Vagina (tissue), 2 donors: ENCODE measurements at places on chromosomes 12 and 14.
A peak's percentile ranks its signal among the peaks of the same experiment; 100 is the strongest.

- H3K4me1 ChIP-seq = peaks cover 33% of the 10 kb centered on the region
- H3K36me3 ChIP-seq = no peaks in the 10 kb centered on the region
- peak overlapping the region; percentile 85 for H3K27ac ChIP-seq
- H3K27me3 ChIP-seq = no peaks in the 10 kb centered on the region
- no peak for DNase-seq
Observed at GRCh38 chr14:23182372-23183157, 895 bp downstream of the SLC7A8 start.

DNA sequence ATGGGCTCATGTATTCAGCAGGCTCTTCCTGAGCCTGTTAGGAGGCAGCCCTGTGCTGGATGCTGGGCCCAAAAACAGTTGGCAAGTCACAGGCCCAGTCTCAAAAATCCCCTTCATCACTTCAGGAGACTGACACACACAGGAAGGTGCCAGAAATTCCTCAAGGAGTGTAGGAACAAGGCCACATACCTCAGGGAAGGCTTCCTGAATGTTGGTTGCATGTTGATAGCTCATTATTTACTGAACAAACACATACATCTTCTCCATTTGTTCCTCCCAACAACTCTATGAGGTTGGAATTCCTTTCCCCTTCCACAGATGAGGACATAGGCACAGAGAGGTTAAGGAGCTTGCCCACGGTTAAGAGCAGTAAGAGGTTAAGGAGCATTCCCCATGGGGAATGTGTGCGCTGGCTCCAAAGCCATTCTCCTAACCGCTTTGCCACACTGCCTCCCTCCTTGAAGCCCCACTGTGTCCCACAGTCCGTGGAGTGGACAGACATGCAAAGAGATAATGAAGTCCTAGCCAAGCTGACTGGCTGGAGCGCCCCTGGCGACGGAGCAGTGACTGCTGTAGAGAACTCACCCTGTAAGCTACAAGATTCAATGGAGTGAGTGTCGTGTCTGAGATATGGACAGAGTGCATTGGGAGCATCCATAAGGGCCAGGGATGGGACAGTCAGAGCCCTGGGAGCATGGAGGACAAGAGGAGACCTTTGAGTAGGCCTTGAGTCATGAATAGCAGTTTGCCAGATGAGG lies 3.3 kb downstream of the HHIPL1 start:
- peaks cover 14% of the 10 kb centered on the region for H3K4me1 ChIP-seq
- no peak for DNase-seq
- no peak overlapping the region for H3K27ac ChIP-seq
- no peaks in the 10 kb centered on the region for H3K36me3 ChIP-seq
- H3K27me3 ChIP-seq = no peaks in the 10 kb centered on the region
- H3K4me3 ChIP-seq = no peak overlapping the region

DNA sequence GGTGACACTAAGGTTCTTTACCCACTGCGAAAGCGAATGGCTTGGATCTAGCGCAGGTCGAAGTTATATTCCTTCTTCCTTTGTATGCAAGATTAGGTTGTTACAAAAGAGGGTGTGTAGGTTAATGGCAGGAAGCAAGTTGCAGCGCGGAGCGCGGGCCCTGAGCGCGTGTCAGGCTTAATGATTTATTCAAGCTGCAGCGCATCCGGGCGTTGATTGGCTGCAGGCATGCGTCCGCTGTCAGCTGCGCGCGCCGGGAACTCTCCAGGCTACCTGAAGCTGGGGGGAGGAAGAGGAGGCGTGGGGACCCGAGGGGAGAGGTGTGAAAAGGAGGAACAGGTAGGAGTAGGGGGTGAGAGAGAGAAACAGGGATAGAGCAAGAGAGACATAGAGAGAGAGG lies 7.4 kb downstream of the ASCL1 start:
- H3K27ac ChIP-seq = no peak overlapping the region
- no peak for DNase-seq
- H3K4me1 ChIP-seq = no peaks in the 10 kb centered on the region
- H3K4me3 ChIP-seq = no peak overlapping the region
- H3K27me3 ChIP-seq = no peaks in the 10 kb centered on the region

DNA sequence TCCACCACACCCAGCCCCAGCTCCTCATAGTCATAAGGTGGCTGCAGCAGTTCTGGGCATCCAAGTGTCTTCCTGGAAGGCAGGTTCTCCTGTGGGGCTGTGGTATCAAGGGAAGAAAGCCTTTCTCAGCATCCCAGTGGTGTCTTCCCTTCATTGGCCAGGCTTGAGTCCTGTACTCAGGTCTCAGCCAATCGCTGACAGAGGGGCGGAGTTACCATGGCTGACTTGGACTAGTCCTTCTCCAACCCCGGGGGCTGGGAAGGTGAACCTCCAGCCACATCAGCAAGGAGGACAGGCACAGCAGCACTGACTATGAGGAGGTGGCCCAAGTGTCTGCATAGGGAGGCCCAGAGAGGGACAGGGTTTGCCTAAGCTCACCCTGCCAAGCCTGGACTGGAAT lies 64.0 kb upstream of the SLC24A4 start:
- no peak overlapping the region for H3K27ac ChIP-seq
- H3K36me3 ChIP-seq = no peaks in the 10 kb centered on the region
- H3K4me1 ChIP-seq = peaks cover 7% of the 10 kb centered on the region
- H3K4me3 ChIP-seq = no peak overlapping the region
- DNase-seq = no peak

DNA sequence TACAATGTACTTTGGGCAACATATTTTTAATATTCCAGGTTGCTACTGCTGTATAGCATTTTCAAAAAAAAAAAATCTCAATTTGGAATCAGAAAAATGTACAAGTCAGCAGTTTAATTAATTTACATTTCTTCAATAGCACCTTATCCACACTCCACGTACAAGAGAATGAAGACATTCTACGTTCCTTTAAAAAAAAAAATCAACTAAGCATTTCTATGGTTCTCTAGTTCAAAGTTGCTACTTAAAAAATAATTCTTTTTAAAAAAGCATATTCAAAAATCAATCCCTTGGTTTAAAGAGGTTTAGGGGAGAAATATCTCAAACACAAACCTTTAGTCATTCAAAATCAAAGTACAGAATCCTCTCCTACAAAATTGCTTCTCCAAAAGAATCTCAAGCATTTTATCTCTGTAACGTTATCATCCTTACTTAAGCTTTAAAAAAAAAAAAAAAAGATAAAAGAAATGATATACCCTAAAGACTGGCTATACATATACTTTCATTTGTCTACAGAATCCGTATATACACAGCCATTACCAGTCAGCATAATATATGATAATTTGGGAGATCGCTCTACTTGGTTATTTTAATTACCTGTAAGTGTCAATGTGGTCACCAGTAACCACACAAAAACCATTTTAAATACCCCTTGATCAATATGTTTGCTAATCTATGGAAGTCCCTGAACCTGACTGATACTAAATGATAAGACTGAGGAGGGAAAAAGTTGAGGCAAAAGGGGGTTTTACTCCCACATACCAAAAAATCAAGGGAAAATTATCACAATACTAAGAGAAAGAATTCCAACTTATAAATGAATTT lies 2.7 kb downstream of the MED13L start:
- H3K4me1 ChIP-seq = peaks cover 61% of the 10 kb centered on the region
- H3K27ac ChIP-seq = peak overlapping the region; percentile 91
- no peak overlapping the region for H3K4me3 ChIP-seq
- DNase-seq = no peak

- no peaks in the 10 kb centered on the region for H3K4me1 ChIP-seq
- no peaks in the 10 kb centered on the region for H3K27me3 ChIP-seq
- H3K36me3 ChIP-seq = no peaks in the 10 kb centered on the region
- no peak overlapping the region for H3K27ac ChIP-seq
- H3K4me3 ChIP-seq = no peak overlapping the region
Observed at GRCh38 chr12:4114986-4115385, 158.6 kb upstream of the CCND2 start.

GRCh38 chr12:50979369-50980052 lies 27.2 kb downstream of the HIGD1C start:
- H3K27me3 ChIP-seq = no peaks in the 10 kb centered on the region
- DNase-seq = no peak
- no peak overlapping the region for H3K27ac ChIP-seq
- no peak overlapping the region for H3K4me3 ChIP-seq

GRCh38 chr14:100219126-100219785 lies 19.7 kb upstream of the YY1 start:
- H3K27me3 ChIP-seq = no peaks in the 10 kb centered on the region
- no peaks in the 10 kb centered on the region for H3K36me3 ChIP-seq
- no peak for DNase-seq
- H3K4me1 ChIP-seq = peaks cover 32% of the 10 kb centered on the region
- no peak overlapping the region for H3K27ac ChIP-seq

DNA sequence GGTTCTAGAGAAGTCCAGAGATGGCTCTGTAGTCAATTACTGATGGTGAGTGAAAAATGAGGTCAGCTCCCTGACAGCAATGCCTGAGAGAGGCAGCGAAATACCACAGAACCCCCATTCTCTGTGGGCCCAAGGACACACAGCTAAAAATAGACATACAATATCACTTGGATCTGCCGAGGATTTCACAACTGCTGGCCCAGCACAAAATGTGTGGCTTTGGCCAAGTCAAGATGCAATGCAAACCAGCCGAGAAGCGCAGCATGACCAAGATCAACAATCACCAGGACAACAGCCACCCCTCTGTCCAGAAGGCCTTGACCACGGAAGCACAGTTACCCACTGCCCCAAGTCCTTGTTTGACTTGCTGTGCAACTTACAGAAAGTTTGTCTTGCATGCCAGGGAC lies 52.2 kb downstream of the CKAP4 start:
- no peak for DNase-seq
- H3K4me1 ChIP-seq = peaks cover 16% of the 10 kb centered on the region
- H3K27me3 ChIP-seq = no peaks in the 10 kb centered on the region
- H3K4me3 ChIP-seq = no peak overlapping the region
- peak overlapping the region; percentile 66 for H3K27ac ChIP-seq

DNA sequence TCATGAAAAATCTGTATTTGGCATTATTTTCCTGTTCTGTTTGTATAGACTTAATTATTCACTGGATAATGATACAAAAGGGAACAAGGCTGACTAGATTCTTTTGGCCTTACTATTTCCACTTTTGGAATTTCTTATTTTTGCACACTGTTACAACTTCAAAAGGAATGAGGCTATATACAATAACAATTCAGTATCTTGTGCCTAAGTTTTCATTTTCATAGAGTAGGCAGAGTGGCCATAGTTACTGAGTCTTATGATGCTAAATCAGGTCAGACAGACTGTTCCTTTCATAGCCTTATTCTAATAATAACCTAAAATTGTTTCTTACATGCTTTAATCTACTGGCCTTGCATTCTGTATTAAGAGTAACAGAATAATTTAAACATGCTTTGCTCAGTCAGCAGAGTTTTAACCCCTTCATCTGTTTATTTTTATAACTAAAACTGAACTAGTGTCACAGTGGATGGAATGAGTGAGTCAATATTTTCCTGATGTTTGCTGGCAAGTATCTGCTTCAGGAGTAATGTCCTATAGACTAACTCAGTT lies 10.5 kb downstream of the TTC8 start:
- no peak overlapping the region for H3K27ac ChIP-seq
- no peak overlapping the region for H3K4me3 ChIP-seq
- no peaks in the 10 kb centered on the region for H3K27me3 ChIP-seq

DNA sequence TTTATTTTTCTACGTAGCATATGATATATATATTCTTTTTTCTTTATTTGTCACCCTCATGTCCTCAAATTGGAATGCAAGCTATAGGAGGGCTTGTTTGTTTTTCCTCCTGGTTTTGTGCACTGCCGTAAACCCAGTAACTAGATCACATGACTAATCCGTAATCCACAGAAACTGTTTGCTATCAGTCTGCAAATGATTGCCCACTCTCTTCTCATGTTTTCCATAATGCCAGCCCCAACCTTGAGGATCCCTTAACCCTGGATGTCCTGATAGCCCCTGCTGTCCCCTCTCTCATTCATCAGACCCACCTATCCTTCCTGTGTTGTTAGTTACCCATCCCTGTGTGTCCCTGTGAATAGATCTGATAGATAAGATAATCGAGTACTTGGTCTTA lies 94.0 kb downstream of the TSPAN9 start:
- no peaks in the 10 kb centered on the region for H3K36me3 ChIP-seq
- no peaks in the 10 kb centered on the region for H3K27me3 ChIP-seq
- H3K27ac ChIP-seq = no peak overlapping the region

DNA sequence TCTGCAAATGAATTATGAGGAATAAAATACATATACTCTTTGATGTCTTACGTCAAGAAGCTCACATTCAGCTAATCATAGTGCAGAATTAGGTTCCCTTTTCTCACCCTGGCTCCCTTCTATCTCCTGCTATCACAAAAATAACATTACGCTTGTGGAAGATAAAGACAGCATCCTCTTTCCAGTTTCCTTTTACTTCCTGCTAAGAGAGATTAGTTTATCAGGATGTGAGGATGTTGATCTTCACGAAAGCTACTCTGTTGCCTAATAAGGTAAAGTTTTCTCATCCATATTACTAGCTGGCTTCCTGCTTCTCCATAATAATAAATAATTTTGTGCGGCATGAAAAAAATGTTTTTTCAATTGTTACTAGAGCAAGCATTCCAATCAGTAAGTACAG lies 217.7 kb upstream of the DCN start:
- H3K27me3 ChIP-seq = no peaks in the 10 kb centered on the region
- H3K4me1 ChIP-seq = no peaks in the 10 kb centered on the region
- no peak for DNase-seq
- H3K4me3 ChIP-seq = no peak overlapping the region
- H3K36me3 ChIP-seq = no peaks in the 10 kb centered on the region
